ENCODE measurements at places on chromosomes 12 and 14. TPM values are rescaled to one million over a fixed set of nuclear protein-coding genes. Genes with fewer than 3 reads are reported as not detected.

Gene ARPC3
- total RNA-seq = 246 TPM

GRCh38 chr12:7709969-7710675 is 1.1 kb upstream of the DPPA3 start:
- no peak for DNase-seq

Gene KRT83
- total RNA-seq = not detected

DNA sequence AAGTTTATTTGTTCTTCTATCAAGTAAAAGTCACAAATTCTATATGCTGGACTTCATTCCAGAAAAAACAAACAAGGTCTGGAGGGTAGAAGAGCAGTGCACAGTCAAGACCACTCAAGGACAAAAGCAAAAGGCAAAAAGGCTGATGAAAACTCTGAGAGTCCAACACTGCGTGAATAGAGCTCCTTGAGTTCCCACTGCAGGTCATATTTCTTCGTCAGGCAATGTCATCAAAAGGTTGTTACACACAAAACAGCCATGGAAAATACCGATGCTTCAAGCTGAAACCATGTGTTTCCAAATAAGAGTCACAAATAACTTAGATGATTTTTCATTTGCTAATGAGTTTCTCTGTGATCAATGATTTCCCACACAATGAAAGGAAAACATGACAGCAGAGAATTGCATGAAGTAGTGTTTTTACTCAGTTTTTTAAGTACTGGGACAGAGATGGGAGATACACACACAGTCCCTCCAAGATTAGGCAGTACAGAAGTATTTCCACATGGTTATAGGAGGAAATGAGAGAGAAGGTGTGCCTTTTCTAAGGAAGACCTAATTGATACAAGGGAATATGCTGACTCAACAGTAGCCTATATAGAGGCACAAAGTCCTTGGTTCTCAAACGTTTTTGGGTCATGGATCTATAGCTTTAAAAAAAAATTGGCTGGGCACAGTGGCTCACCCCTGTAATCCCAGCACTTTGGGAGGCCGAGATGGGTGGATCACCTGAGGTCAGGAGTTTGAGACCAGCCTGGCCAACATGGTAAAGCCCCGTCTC is 177.7 kb downstream of the MED13L start:
- no peak for DNase-seq

DNA sequence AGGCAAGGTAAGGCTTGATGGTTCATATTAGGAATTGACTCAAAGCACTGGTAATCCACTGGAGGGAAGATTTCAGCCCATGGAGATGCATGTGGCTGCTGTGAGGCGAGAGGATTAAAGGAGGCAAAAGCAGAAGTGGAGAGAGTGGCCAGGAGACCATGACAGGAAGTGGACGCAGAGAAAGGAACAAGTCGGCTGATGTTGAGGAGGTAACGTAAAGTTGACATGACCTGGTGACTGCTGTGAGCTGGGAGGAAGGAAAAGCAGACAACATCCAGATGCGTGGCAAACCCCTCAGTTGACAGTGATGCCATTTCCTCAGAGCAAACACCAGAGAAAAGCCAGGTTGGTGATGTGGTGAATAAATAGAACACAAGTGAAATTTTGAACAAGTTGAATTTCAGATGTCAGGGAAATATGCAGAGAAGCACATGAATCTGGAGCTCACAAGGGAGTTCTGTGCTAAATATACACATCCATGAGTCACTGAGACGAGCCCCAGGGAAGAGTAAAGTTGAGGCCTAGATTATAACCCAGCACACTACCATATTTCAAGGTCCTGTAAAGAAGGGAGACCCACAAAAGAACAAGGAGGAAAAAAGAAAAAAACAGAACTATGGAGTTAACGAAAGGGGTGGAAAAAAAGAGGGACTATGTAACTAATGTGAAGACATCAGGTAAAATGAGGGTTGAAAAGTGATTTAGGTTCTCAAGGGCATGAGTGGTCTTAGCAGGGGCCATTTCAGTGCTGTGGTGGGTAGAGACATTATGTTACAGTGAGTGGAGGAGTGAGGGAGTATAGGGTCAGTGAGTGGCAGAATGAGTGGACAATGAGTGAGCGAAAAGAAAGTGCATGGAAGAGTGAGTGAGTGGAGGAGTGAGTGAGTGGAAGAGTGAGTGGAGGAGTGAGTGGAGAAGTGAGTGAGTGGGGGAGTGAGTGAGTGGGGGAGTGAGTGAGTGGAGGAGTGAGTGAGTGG is 61.6 kb upstream of the GZMB start:
- no peak for DNase-seq

DNA sequence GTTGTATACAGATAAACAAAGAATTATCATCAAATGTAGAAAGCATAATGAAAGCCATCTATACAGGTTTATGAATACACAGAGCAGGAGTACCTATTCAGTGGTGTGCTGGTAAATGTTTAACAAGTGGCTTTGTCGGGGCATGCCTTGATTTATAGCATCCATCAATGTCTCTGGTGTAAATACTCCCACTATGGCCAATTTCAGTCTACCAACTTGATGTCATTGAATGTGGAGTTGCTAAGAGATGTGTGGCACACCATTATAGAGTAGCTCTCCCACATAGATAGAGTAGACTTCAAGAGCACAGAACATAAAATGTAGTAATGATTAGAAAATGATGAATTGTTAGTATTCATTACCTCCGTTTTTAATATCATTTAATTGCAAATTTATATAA is 9.3 kb downstream of the GRIP1 start:
- DNase-seq = no peak

- DNase-seq = no peak
Observed at GRCh38 chr14:69536971-69537370, 37.7 kb downstream of the CCDC177 start.

- no peak for DNase-seq
Observed at GRCh38 chr12:121080909-121081308, 41.9 kb upstream of the OASL start.

- no peak for DNase-seq
Observed at GRCh38 chr14:74179856-74180255, 59.4 kb upstream of the VSX2 start.

- no peak for DNase-seq
Observed at GRCh38 chr14:89422952-89423345, 5.9 kb upstream of the FOXN3 start.

- DNase-seq = no peak
Observed at GRCh38 chr12:129571901-129572494, 331.8 kb downstream of the TMEM132D start.

DNA sequence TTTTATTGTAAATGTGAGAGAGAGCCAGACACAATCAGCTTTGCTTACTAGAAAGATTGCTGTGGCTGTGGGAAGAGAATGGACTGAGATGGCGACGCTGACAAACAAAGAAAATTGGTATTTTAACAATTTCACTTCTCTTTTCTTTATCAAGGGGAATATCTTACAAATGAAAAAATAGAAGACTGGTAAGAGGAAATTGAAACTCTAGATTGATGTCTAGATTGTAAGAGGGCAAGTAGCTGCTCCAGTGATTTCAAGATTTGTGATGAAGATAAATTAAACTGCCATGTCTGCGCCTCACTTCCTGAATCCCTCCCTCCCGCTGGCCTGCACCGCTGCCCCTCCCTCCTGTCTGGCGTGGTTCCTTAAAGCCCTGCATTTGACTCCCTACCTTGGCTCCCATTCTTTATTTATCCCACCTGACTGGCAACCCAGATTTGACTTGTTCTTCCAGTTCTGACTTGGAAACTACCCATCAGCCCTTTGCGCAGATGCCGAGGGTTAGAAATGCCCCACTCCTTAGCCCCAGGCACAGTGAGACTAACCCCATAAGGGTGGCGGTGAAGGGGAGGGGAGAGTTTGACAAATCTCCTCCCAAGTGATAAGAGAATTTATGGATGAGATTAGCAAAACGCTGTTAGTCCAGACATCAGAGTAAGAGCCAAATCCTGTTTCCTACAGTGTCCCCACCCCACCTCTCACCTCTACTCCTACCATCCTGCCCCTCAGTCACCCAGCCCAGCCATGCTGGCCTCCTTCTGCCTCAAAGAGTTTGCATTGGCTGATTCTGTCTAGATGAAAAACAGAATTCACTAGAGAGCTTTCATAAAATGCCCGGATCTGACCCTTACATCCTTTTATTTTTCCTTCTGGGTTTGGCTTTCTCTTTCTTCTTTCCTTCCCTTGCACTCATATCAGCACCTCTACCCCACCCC is 125.3 kb upstream of the ATF7IP start:
- DNase-seq = no peak

DNA sequence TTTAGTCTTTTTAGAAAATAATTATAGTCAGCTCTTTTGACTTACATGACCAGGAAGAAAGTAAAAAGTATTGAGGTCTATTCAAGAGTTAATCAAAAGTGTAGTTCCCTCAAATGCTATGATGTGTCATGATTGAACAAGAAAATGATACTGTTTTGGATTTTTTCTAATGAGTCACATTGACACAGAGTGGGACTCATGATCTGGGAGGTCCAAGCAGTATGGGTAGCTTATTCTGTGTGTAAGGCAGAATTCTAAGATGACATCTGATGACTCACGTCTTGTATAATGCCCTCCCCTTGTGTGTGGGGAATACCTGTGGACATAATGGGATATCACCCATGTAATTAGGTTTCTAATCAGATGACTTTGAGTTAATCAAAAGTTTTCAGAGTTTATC is 178.1 kb upstream of the DDHD1 start:
- no peak for DNase-seq

GRCh38 chr14:49581209-49582112 is 4.7 kb downstream of the RPS29 start:
- no peak for DNase-seq

- DNase-seq = no peak
Observed at GRCh38 chr12:117577122-117577657, 215.8 kb upstream of the NOS1 start.

DNA sequence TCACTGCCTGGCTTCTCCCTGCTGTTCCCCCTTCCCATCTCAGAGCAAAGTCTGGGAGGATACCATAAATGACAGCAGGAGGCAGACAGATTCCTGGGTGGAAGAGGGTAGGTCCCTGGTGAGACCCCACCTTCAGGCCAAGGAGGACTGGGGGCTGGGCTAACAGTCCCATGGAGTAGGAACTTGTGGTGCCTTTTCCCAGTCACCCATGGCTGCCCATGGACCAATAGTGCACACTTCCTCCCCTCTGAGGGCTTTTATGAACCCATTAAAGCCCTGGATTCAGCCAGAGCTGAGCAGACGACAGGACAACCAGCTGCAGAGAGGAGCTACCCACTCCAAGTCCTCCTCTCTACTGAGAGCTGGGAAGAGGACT is 36.6 kb upstream of the OR5AU1 start:
- DNase-seq = no peak

DNA sequence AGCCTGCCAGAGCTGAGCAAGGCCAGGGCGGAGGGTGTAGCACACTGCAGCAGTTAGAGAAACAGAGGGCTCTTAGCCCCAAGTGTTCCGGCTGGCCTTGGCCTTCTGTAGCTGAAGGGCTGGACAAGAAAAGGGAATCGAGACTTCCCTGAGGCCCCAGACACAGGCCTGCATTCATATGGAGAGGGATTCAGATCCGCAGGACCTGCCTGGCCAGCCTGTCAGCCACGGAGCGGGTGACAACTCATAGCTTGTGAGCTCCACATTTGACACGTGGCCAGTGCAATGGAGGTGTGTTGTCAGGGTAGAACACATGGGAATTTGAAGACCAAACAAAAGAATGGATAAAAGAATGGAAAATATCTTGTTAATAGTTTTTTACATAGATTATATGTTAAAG is 182.2 kb upstream of the GSC start:
- no peak for DNase-seq

- DNase-seq = no peak
Observed at GRCh38 chr12:26361964-26362363, 166.6 kb downstream of the SSPN start.

- no peak for DNase-seq
Observed at GRCh38 chr12:24352363-24352762, 402.9 kb upstream of the SOX5 start.

Gene EPYC
- total RNA-seq = not detected

Gene BLTP3B
- total RNA-seq = 17.4 TPM

Gene DACT1
- 0.40 TPM for total RNA-seq

GRCh38 chr12:11307143-11307542 is 3.1 kb downstream of the PRB4 start:
- no peak for DNase-seq

GRCh38 chr12:67798768-67799167 is 150.2 kb downstream of the DYRK2 start:
- DNase-seq = no peak

Gene SPRYD4
- total RNA-seq = 1.8 TPM

DNA sequence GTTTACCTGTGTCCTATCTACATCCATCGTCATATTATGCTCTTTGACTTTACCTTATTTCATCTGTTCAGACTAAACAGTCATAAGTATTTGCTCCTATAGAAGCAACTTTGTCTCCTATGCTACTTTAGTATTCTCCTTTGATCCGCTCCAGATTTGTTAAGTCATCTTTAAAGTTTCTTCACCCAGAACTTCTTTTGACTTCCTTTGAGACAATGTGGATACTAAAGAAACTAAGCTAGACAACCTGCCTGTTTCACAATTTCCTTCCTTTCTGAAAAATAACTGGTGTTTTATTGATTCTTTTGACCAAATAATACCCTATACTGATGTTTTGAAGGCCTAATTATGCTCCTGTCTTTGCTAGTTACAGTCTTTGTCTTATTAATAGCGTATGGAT is 30.0 kb upstream of the LRRK2 start:
- no peak for DNase-seq

Gene OGFOD2
- 12.3 TPM for total RNA-seq

DNA sequence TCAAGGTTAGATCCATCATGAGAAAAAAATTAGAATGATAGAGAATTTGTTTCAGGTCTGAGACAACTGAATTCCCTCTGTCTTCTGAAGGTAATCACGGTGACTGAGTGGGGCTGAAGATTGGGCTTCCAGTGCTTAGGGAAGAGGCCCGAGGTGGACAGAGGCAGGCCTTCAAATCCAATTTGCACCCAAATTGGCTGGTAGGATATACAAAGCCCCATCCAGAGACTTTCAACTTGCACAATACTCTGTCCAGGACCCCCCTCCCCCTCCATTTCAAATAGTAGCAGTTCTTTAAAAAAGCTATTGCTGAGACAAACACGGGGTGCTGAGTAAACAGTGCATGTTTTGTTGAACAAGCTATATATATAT is 3.6 kb upstream of the FOXG1 start:
- no peak for DNase-seq

Gene CLEC2A
- total RNA-seq = not detected

Gene POTEM
- not detected for total RNA-seq

GRCh38 chr12:52202361-52203078 is 10.7 kb upstream of the KRT80 start:
- DNase-seq = no peak

GRCh38 chr12:52122540-52122871 is 43.0 kb downstream of the SMIM41 start:
- DNase-seq = no peak

Gene GUCY2C
- not detected for total RNA-seq

Gene MGP
- 56.4 TPM for total RNA-seq

Gene RASSF8
- 100 TPM for total RNA-seq
